Thoracic aorta (tissue), 2 donors: ENCODE measurements at places on chromosomes 2 and 18.

DNA sequence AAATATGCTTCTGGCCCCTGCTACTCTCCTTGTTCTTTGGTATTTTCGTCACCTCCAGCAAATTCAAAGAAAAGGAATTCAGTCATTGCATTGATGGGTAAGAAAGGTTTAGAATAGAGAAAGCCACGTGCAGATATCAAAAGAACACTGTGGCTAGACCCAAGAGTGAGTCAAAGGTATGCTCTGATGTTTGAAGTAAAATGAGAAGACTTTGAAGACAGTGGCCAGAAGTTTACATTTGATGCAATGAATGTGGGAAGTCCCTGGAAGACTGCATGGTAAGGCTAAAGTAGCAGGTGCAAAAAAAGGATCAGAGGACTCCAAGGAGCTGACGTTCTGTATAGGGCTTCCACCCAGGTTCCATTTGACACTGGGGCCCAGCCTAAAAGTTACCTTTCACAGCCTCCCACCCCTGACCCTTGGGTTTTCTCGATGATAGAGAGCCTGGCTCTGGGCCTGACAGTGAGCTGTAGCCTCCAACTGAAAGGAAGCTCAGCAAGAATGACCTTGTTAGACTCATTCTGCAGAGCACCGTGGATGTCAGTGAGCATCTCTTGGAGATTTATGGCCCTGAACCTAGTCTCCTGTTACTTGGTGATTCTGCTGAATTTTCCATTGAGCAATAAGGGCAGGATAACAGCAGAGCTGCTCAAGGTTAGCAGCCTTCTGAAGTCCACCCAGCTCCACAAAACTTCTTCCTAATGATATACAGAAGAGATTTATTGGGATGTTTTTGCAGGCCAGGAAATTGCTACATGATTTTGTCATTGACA lies 223.7 kb upstream of the RBBP8 start:
- DNase-seq: no peak

GRCh38 chr2:54083021-54083420 lies 32.4 kb upstream of the ACYP2 start:
- no peak for DNase-seq

GRCh38 chr2:63614448-63614968 lies 25.7 kb downstream of the MDH1 start:
- no peak for DNase-seq

- no peak for DNase-seq
These were observed 122.5 kb downstream of the STRN start for GRCh38 chr2:36843838-36844237.

GRCh38 chr2:208466151-208466919 lies 59.7 kb downstream of the PTH2R start:
- no peak for DNase-seq

DNA sequence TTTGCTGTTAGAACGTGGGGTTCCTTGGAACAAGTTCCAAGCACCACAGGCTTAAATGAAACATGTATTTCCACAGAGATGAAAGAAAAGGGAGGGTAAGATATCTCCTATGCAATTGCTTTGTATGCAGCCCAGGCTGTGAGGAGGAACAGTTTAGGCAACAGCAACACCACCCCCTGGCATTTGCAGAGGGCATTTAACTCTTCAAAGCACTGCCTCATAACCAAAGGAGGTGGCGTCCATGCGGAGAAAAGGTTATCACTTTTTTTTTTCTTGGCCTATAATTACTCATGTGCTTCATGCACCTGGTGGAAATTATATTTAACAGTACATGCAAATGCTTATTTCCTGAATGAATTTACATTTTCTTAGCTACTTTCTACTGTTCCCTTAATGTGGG lies 286.0 kb downstream of the LPIN1 start:
- DNase-seq: no peak

DNA sequence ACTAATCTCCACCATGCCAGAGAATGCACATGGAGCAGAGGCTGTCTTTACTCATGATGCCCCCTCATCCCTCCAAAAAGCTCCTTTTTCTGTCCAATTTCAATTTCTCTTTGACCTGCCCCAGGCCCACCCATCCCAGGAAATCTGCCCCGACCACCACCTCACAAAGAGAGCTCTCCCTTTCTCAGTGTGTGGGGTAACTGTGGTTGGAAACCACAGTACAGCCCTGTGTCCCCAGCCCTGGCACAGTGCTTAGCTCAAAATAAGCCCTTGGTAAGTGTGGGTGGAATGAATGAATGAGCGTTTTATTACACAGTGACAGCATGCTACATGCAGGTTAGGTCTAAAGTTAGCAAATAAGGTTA lies 43.7 kb upstream of the CAB39 start:
- no peak for DNase-seq

GRCh38 chr2:229454934-229455631 lies 184.0 kb upstream of the PID1 start:
- no peak for DNase-seq

GRCh38 chr18:3995476-3996102 lies 459.5 kb downstream of the DLGAP1 start:
- DNase-seq: no peak

- DNase-seq: no peak
These were observed 107.6 kb downstream of the AP1S3 start for GRCh38 chr2:223729781-223730180.

DNA sequence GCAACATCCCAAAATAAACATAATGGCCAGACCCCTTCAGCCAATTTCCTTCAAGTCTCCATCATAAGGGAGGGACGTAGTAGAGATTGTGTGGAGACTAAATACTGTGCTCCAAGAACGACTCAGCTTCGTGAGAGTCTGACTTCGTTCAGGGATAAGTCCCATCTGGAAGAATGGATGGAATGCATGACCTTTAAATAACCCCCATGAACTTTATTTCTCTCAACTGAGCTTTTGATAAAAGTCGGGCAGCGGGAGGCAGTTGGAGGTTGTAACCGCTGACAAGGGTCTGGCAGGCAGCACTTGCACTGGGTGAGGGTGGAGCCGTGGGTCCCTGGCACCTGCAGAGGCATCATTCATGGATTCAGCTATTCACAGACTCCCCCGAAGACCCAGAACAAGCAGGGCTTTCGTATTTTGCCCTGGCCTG lies 115.9 kb downstream of the ZFP36L2 start:
- DNase-seq: no peak

- no peak for DNase-seq
These were observed 367.7 kb upstream of the MC4R start for GRCh38 chr18:60740313-60740712.

- no peak for DNase-seq
These were observed 52.4 kb upstream of the TEX51 start for GRCh38 chr2:126846241-126846640.

GRCh38 chr2:60885683-60886082 lies 4.3 kb downstream of the REL start:
- DNase-seq: no peak

DNA sequence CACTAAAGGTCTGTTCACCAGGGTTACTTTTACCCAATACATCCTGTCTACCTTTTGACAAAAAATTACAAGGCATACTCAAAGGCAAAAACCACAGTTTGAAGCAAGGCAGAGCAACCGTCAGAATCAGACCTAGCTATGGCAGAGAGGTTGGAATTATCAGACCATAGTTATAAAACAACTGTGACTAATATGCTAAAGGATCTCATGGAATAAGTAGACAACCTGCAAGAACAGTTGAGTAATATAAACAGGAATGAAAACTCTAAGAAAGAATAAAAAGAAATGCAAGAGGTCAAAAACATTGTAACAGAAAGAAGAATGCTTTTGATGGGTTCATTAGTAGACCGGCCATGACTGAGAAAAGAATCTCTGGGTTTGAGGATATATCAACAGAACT lies 318.8 kb upstream of the KCNH7 start:
- no peak for DNase-seq

DNA sequence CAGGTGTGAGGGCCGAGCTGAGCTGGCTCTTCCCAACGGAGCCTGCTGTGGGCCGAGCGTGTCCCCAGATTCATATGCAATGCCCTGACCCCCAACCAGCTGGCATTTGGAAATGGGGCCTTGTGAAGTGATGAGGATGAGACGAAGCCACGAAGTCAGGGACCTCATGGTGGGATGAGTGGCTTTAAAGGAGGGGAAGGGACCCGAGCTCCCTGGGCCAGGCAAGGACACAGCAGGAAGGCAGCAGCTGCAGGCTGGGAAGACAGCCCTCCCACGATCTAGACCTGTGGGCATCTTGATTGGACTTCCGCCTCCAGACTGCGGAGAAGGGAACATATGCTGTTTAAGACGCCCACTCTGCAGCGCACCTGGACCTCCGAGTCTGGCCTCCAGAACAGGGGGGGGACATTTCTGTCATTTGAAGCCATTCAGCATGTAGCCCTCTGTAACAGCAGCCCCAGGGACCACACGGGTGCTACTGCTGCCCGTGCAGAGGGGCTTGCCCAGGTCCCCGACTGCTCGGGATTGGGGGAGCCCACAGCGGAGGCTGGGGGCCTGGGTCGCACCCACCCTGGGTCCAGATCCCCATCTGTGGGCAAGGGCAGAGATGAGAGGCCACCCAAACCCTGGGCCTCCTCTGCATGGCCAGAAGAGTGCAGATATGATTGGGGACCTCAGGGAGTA lies 27.2 kb downstream of the KIF1A start:
- DNase-seq: no peak

DNA sequence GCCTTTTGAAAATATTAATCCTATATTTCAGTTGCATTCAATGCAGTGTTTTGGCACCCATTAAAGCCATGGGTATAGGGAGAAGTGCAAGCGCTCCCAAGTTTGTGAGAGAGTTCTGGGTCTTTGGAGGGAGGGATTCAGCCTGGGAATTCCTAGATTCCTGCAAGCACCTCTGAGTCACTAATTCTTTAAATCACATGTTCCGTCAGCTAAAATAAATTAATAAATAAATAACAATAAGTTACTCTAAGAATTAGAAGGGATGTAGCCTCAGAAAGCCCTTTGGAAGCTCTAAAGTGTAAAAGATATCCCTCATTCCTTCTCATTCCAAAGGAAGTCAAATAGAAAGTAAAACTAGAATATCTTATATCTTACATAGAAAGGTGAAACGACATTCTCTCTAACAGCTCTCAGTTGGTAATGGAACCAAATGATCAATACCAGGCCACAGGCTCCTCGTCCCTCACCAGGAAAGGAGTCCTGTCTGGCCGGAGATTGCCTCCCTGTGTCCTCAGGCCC lies 222.4 kb upstream of the RBBP8 start:
- DNase-seq: no peak

- no peak for DNase-seq
These were observed 497.4 kb upstream of the MEIS1 start for GRCh38 chr2:65937379-65938160.

DNA sequence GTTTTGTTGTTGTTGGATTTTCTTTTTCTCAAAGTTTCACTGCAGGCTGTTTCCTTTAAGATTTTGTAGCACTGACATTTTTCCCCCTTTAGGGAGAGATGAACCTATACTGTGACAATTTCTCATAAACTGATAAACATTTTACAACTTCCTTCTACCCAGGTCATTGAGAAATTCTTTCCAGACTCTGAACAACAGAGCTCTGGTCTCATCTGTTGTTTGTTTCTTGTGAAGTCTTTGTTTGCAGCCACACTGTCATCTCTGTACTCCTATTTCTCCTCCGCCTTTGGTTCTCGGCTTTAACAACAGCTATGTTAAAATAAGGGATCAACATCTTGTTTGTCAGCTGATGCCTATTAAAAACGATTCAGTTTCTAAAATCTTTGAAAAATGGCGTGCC lies 167.6 kb downstream of the VWC2L start:
- DNase-seq: no peak

GRCh38 chr18:62518460-62519375 lies 4.1 kb upstream of the ZCCHC2 start:
- DNase-seq: no peak

GRCh38 chr2:183078163-183078463 lies 434 bp upstream of the DUSP19 start:
- DNase-seq: no peak

DNA sequence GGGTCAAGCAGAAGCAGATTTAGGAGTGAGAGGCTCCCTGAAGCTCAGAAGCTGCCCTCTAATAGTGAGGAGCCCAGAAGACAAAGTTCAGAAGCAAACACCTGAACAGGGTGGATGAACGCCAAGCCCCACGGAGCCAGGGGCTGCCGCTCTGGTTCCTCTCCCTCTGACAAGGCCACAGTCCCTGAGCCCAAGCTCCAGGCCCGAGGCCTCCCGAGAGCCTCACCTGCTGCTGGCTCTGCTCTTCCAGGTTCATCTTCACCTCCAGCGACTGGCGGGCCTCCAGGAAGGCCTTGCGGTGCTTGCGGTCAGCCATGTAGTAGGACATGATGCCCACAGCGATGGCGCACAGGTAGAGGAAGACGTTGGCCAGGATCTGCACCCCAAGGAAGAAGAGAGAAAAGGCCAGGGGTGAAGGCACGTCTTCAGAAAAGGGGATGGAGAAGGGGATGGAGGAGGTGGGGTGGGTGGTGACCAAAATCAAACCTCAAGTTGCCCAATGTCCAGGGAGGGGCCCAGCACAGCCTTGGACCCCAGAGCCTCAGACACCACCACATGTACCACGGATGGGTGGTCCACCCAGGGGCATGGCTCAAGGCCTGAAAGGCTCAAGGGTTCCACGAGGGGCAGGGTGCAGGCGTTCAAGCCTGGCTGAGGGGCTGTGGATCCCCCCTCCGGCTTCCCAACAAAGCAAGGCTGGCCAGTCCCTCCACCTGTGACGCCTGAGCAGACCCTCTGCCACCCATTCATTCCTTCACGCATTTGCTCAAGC lies 47.5 kb downstream of the ADCY3 start:
- DNase-seq: no peak

DNA sequence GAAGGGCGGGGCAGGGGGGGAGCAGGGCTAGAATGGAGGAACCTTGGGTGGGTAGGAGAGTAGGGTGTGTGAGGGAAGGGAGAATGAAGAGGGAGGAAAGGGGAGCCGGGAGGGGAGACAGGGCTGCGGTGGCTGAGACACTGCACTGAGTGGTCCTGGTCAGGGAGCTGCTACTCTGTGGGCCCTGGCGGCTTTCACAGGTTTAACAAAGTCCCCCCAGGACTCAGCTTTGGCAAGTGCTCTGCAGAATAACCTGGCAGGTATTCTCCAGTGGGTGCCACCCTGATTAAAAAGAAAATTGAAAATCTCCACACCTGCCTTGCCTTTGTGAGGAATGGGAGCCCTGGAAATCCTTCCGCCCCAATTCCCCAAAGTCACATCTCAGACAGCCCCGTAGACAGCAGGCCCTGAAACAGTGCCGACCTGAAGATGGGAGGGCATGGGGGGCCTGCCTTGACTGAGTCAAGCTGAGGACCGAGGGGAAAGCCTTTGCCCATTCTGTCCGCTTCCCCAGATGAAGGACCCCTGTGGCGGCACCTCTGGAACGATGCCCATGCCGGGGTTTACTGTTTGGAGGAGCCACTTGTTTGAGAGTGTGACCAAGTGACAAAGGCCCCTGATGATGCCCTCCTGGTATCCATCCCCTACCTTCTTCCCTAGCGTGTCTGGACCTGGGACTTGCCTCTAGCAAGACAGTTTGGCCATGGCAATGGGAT lies 43.6 kb upstream of the OTOS start:
- no peak for DNase-seq

- DNase-seq: no peak
These were observed 106.6 kb upstream of the ID2 start for GRCh38 chr2:8575038-8575833.

- no peak for DNase-seq
These were observed 20.6 kb downstream of the NPAS2 start for GRCh38 chr2:100840519-100840918.

GRCh38 chr18:57083485-57083884 lies 63.4 kb upstream of the BOD1L2 start:
- no peak for DNase-seq
